ENCODE measurements at places on chromosomes 5 and 9. TPM values are rescaled to one million over a fixed set of nuclear protein-coding genes. Genes with fewer than 3 reads are reported as not detected.

- no peak for DNase-seq
Observed at GRCh38 chr5:71891856-71892255, 172.8 kb downstream of the CARTPT start.

DNA sequence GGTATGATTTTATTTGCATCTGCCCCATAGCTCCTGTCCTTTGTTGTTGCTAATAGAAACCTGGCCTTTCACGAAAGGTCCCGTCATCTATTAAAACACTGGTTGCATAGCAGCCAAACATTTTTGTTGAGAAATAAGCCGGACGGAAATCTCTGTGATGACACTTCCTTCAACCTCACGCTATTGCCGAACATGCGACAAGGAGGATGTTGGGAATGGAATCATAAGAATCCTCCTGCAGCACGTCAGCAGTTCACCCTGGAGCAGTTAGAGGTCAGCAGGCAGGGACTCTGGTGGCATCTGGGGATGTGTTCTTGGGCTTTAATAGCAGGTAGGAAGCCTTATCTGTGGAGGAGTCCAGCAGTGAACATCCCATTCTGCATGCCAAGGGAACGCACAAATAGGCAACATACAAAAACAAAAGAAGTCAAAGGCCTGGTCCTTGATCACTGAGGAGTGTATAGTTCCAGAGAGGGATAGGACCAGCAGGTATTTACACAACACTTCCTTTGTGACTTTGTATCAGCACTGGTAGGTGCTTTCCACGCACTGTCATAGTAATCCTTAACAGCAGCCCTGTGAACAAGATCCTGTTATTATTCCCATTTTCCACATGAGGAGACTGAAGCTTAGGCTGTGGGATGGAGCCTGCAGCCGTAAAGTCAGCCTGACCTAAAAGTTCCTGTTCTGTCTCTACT is 33.4 kb downstream of the ARHGAP26 start:
- peak; percentile 86 for DNase-seq

- DNase-seq, result no peak
Observed at GRCh38 chr9:20844916-20845315, 160.9 kb downstream of the FOCAD start.

- DNase-seq, result no peak
Observed at GRCh38 chr5:107478068-107478641, 192.6 kb downstream of the EFNA5 start.

- DNase-seq, result no peak
Observed at GRCh38 chr5:136018814-136019783, 9.7 kb upstream of the TGFBI start.

GRCh38 chr5:43643750-43644149 is 40.8 kb downstream of the NNT start:
- DNase-seq, result no peak

DNA sequence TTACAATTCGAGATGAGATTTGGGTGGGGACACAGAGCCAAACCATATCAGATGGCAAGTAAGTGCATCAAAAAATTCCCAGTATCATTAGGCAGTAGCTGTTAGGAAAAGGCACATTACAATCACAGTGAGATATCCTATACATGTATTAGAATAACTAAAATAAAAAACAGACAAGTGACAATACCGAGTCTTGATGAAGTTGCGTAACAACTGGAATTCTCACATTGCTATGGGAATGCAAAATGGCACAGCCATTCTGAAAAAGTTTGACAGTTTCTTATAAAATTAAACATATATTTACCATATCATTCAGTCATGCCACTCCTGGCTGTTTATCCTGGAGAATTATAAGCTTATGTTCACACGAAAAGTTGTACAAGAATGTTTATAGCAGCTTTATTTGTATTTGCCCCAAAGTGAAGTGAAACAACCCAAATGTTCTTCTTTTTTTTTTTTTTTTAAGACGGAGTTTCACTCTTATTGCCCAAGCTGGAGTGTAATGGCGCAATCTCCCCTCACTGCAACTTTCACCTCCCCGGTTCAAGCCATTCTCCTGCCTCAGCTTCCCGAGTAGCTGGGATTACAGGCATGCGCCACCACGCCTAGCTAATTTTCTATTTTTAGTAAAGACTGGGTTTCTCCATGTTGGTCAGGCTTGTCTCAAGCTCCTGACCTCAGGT is 93.1 kb upstream of the TLE1 start:
- no peak for DNase-seq

Gene ADRA1B
- total RNA-seq, result 4.9 TPM

GRCh38 chr9:84371737-84372136 is 31.2 kb upstream of the SLC28A3 start:
- DNase-seq, result no peak

Gene PCDHB11
- total RNA-seq, result 1.9 TPM

Gene SPATA31D4
- not detected for total RNA-seq

Gene CLINT1
- total RNA-seq, result 53.0 TPM

- no peak for DNase-seq
Observed at GRCh38 chr5:132017316-132017715, 5.9 kb upstream of the ACSL6 start.

DNA sequence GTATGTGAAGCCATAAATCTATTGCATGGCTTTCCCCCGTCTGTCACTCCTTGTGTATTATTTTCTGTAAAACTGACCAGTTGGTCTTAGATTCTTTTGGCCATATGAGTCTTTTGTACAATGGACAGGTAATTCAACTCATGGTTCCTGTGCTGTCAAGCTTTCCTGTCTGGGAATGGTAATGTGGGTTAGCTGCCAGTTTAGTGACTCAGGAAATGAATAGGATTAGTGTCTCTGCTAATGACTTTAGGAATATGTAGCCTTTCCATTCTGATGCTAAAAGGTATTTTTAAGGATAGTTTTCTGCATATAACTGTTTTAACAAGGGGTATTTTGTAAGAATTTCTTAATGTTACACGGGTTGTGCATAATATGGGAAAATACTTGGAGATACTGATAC is 182.7 kb downstream of the PBX3 start:
- no peak for DNase-seq

- no peak for DNase-seq
Observed at GRCh38 chr5:36606036-36606427, 374 bp upstream of the SLC1A3 start.

Gene AQP3
- total RNA-seq, result 7.7 TPM

Gene FST
- total RNA-seq, result 1.9 TPM

GRCh38 chr5:172311026-172311425 is 27.5 kb upstream of the UBTD2 start:
- DNase-seq, result no peak

DNA sequence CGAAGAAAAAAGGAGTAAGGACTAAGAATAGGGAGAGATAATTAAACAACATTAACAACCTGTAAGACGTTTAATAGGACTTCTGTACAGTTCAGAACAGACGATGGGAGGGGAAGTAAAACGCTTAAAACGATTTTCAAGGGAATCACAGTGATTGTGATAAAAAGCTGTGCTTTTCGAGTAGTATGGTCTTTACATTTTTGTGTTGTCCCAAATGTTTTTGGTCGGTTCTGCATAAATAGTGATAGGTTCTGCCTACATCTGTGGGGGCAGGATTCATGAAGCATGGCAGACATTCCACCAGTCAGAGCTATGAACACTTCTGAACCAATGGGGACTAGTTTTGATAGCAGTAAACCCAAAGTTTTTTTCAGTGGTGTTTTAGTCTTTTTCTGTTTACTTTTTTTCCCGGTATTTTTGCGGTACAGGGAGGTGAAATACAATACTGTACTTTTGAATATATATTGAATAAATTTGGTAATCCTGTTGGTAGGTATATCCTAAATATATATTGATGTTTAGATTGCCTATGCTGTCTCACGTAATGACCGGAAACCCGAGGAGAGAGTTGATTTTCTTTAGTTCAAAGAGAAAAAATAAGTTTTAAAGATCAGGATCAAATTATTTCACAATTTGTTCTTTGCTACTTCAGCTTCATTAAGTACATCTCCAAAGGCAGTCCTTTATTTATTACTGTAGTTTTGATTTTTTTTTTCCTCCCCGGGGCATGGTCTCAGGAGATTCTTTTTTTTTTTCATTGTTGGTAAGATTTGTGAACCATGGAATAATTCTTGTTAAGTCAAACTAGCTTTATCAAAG is 1.3 kb downstream of the ERBIN start:
- no peak for DNase-seq

Gene FOXI1
- not detected for total RNA-seq

Gene TNFSF8
- total RNA-seq, result 0.86 TPM

Gene ANXA2R
- total RNA-seq, result 1.2 TPM

DNA sequence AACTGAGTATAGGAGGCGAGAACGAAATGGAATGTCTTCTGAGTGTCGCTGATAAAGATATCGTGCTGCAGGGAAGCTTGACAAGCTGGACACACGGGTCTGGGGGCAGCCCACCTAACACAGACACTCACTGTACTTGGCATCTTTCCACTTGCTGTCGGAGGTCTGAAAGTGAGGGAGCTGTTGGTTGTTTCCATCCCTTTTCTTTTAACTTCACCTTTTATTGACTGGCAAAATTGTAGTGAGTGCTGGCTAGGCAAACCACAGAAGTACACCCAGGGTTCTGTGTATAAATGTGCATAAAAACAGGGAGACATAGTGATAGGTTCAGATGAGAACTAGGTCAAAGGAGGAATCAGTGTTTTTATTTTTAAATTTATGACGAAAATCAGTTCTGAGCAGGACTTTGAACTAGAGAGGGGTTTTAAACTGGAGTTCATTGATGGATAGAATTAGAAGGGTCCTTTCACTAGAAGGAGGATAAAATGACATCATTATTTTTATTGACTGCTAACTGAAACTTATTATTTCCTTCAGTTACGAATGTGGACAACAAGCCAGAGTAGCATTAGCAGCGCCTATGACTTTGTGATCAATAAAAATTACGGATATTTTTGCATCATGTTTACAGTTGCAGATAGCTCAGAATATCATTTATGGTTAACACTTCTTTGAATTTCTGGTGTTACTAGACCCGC is 817 bp downstream of the GAPVD1 start:
- no peak for DNase-seq

GRCh38 chr5:115333164-115333563 is 36.7 kb upstream of the CCDC112 start:
- no peak for DNase-seq

DNA sequence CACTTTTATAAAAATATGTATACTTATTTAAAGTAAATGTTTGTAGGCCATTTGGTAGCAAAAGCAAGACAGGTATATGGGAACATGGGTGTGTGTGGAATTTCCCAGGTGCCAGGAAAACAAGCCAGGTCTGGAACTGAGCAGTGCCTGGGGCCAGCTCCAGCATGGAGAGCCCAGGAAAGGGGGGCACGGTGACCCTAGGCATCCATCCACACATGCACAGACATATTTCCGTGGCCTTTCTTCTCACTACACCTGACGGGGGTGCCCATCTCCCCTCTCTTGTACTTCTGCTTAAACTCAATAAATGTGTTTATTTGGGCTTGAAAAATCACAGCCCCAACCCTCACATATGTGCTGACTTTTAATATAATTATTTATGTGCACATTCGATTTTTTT is 31.2 kb upstream of the CXCL14 start:
- no peak for DNase-seq

GRCh38 chr5:72407078-72407477 is 86.9 kb downstream of the PTCD2 start:
- no peak for DNase-seq

DNA sequence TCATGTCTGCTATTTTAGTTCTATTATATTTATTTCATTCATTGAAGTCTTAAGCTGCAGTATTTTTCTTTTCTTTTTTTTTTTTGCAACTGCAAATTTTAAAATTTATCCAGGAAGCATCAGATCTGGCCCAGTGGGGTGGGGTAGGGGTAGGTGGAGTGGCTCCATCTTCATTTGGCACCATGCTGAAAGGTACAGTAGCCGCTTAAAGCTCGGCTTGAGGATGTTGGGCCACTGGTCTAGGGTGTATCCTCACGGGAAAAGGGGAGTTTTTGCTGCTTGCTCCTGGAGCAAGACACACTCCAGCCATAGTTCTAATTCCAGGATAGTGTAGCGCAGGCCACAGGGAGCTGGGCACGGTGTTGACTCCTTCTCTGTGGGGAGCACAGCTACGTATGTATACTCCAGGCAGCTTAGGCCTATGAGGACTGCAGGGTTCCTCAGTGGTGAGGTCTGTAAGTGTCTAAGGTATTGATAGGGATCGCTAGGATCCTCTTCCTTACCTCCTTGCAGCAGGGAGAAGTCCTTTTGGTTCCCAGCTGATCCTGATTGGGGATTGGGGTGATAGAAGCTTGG is 22.7 kb downstream of the RCL1 start:
- DNase-seq, result no peak

Gene GNA14
- 2.7 TPM for total RNA-seq

Gene SNCAIP
- 1.3 TPM for total RNA-seq

DNA sequence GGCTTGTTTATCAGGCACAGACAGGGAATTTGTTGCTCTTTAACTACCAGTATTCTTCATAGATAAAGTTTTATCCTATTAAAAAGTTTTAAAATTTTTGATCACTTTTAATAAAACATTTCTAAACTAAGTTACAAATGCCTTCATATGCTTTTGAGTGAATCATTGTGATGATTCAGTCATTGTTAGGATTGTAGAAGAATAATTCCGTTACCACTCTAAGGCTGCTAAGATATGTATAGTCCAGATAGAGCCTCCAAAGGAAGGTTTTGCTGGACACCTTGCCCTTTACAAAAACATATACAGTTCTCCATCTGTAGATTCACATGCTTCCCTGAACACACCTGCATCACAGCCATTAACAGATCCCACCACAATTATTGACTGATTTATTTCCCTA is 233.7 kb downstream of the SPOCK1 start:
- no peak for DNase-seq

GRCh38 chr9:136511670-136512592 is 29.1 kb upstream of the SEC16A start:
- peak; percentile 88 for DNase-seq

Gene TTC23L
- 0.32 TPM for total RNA-seq

DNA sequence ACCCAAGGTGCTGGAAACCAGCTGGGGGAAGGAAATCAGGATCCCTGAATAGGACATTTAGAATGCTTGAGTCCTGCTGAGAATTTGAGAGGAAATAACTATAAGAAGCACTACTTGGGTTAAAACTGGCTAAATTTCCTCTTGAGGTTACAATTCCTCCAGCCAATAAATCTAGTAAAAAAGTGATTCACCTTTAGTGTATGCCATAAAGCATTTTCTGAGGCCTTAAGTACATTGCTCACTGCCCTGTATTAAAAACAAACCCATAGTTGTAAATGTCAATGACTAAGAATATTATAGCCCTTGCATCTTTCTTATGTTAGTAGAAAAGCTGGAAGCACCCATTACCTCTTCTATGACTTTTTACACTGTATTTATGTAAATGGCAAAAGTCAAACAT is 634.7 kb upstream of the ARRDC3 start:
- DNase-seq, result no peak
